ENCODE measurements at places on chromosomes 6 and 20.

GRCh38 chr20:33731693-33732165, at the start of gene ZNF341:
TSS of gene ZNF341 (plus strand) at chr20:33731996. CDS start at chr20:33732022, 26 bp downstream.
- DNase-seq, result peak; percentile 74

- no peak for DNase-seq
These were observed 40.9 kb downstream of the PHACTR3 start for GRCh38 chr20:59645271-59645670.

DNA sequence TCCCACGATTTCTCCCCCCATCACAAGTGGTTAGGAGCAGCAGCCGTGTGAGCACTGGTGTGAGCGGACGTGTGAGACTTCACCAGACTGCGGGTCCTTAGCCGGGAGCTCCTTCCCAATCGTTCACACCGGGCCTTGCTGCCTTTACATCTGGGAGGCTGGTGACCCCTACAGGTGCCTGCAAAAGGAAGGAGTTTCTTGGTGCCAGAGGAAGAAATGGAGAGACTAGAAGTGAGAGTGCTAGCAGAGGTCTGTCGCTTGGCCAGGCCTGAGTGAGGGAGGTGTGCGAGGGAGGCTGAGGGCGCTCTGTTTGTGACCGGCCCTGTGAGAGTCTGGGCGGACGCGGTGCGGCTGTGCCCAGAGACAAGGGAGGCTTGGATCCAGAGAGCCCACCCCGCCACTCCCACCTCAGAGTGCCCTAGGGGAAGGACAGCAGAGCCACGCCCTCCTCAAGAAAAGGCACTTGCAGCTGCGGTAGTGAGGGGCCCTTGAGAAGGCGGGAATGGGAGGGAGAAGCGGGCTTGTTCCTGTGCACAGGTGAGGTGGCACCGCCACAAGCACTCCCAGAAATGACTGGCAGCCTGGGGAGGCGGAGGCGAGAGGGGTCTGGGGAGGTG, 10.0 kb upstream of the ARMC2 start:
- DNase-seq, result no peak

DNA sequence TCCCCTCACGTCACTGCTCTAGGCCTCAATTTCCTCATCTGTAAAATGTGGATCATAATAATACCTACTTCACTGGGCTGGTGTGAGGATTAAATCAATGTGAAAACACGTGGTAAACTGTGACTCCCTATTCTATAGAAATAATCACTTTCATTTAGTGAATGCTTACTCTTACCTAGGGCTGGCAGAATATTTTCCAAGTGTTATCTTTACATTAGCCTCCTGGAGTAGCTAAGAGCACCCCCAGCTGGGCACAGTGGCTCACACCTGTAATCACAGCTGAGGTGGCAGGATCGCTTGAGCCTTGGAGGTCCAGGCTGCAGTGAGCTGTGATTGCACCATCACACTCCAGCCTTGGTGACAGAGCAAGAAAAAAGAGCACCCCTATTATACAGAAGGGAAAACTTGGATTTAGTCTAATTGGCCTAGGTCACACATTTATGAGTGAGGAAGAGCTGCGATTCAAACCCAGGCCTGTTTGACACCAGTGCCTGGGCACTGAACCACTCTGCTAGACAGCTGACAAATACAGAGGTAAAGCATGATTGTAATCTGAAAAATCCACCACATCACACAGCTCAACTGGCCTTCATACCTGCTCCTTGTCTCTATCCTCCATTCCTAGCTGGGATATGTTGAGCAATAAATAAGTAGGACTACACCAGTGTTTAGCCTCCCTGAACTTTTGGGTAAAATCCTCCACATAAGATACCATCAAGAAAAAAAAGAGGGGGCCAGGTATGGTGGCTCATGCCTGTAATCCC, 1.4 kb upstream of the SNTA1 start:
- no peak for DNase-seq

DNA sequence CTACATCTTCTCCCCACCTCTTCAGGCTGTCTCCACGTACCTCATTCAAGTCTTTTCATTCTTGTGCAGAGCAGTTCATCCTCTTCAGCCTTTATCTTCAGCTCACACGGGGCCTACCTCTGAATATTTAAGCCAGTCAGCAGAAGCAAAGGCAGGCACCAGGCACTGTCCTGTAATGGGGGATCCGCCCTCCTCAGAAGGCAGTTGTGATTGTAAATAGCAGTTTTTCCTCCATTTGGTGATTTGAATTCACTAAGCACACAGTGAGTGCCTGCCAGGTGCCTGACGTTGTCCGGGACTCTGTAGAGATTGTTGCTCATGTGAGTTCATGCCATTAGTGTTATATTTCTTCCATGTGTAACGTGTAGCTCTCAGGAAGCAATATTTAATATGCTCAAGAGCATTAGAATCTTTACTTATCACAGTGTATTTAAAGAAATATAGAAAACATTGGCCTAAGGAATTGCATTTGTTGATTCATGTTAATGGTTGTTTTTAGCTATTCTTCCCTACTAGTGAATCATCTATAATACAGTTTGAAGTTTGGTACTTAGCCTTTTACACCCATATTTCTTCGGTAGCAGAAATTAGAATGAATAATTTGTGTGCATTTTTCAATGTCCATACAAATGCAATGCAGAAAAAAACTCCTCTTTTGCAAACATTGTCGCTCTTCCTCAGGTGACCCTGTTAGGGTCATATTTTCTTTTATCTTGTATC, 17.9 kb downstream of the BPHL start:
- DNase-seq, result no peak

GRCh38 chr20:50605136-50605535, 86.2 kb downstream of the RIPOR3 start:
- no peak for DNase-seq

DNA sequence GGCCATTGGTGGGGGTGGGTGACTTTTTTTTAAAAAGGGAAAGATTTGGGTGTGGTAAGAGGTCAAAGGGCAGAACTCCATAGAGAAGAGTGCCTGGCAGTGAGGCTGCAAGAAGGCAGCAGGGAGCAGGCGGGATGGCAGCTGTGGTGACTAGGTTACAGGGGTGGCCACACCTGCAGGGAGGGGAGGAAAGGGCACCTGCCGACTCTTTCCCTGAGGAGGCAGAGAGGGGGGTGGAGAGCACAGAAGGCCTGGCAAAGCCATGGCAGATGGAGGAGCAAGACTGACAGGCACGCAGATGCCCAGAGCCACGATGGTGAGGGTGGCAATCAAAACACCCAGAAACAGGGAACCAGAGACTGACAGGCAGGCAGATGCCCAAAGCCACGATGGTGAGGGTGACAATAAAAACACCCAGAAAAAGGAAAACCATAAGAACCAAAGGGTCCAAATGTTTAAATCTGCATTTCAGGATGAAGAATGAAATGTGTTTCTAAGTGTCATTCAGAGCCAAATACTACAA, 19.3 kb downstream of the CST7 start:
- DNase-seq, result no peak

DNA sequence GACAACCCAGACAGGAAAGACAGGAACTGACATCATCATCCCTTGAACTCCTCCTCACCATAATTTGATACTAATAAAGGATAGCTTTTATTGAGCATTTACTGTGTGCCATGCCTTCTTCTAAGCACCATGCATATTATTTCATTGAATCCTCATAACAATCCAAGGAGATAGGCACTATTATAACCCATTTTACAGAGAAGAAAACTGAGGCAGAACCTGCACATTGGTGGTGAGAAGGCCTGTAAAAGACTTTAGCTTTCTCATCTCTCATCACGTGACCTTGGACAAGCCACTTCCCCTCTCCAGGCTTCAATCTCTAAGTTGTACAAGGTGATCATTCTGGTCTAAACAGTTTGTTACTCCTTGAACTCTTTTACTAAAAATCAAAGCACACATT, 34.5 kb upstream of the PREX1 start:
- DNase-seq, result no peak

DNA sequence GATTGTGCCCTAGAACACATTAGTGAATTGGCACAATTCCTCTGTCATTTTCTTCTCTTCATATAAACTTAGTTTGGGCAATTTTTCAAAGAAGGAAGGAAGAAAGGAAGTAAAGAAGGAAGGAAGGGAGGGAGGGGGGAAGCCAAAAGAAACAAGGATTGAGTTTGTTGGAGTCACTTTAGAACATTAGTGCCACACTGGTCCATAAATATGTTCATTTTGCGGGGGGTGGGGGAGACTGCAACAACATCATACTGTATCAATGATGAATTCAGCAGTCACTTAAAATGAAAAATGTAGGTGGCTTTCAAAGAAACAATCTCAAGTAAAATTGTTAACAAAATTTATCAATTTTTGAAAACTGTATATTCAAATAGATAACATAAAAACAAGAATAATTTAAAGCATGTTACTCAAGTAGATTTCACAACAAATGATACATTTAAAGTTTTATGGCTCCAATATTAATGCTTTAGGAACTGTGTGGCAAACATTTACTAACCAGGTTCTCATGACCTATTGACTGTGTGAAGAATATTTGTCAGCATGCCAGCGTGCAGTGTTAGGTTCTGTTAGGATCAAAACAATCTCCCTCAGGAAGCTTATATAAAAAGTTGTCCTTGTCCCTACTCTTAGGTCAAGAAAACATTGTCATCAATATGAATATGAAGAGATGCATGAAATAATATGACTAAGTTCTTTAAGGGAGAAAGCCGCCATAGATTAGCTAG, 208.1 kb upstream of the AGPAT4 start:
- no peak for DNase-seq

DNA sequence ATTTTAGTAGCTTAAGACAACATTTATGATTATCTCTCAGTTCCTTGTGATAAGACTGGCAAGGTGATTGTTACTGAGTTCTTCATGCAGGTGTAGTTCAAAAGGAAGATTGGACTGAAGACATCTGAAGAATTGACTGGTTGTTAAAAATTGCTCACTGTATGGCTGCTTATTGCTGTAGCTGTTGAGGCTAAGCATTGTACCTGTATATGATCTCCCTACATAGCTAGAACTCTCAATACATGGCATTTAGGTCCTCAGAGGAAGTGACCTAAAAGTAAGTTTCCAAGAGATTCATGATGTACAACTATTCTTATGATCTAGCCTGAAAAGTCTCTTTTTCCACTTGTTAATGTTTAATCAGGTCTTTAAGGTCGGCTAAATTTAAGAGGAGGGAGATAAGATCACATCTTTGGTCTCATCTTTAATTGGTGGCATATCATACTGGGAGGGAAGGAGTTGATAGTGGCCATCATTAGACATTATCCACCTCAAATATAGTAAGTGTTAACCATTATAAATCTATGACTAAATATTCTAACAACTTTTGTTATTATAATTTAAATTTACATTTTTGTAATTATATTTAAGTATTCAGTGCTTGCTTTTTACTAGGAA, 401.2 kb upstream of the EPHA7 start:
- no peak for DNase-seq

DNA sequence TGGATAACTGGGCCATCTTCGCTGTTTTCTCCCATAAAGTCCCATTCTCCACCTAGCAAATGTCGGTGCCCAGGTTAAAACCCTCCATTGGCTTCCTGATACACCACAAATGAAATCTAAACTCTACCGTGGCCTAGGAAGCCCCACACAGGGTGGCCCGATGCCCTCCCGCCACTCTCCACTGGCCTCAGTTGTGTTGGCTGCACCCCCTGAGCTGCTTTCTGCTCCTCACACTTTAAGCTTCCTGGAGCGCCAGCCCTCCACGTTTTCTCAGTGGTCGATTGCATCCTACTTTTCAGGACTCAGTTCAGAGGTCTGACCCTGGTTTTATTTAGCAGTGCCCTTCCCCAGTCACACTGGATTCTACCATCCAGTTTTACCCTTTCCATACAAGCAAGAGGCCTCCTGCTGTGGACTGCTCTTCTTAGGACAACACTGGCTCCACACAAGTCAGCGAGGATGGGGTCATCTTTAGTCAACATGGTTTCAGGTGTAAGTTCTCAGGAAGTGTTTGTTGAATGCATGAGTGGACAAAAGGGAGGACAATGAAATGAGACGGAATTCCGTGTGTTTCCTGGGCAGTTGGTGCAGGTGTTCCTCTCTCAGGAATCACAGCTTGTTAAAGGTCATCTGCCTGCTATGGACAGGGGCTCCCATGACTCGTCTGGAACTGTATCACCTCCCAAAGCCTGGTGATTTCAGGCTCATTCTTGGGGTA, 124.1 kb downstream of the SULF2 start:
- DNase-seq, result no peak

Measured in Jurkat, Clone E6-1 (cell line).